ENCODE measurements at places on chromosomes 16 and 17.

GRCh38 chr17:32185875-32186274 lies 43.6 kb downstream of the RHOT1 start:
- DNase-seq, result no peak

GRCh38 chr17:37413875-37414519 lies 7.3 kb downstream of the TADA2A start:
- DNase-seq, result no peak

- DNase-seq, result no peak
Measured at GRCh38 chr16:67650023-67650422, 5.1 kb downstream of the CARMIL2 start.

DNA sequence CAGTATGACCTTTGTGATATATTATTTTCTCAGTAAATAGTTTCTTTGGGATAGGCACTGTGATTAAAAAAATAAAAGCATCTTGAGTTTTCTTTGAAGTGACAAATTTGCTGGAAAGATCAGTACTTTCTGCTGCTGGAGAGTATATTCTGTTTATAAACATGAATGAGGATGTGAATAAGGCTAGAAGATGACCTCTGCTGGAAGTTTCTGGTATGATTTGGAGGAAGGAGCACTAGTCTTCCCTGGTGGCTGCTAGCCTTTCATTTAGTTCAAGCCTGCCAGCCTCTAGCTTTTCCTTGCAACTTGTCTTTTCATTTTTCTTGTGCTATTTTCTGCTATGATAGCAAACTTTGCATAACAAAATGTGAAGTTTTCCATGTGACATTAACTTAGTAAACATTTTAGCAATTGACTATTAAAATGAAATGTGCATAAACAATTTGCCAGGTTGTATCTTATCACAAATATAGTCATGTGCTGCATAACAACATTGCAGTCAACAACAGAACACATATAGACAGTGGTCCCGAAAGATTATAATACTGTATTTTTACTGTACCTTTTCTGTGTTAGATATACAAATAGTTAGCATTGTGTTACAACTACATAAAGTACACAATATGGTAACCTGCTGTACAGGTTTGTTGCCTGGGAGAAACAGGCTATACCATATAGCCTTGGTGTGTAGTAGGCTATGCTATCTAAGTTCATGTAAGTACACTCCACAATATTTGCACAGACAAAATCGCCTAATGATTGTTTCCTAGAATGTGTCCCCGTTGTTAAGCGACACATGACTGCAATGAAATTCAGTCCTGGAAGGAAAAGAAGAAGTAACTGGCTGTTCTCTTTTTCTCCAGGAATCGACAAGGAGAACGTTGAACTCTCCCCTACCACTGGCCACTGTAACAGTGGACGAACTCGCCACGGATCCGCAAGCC lies 18.1 kb upstream of the RAB11FIP4 start:
- peak; percentile 20 for DNase-seq

GRCh38 chr16:624526-625070 lies 6.2 kb upstream of the WFIKKN1 start:
- DNase-seq, result no peak

DNA sequence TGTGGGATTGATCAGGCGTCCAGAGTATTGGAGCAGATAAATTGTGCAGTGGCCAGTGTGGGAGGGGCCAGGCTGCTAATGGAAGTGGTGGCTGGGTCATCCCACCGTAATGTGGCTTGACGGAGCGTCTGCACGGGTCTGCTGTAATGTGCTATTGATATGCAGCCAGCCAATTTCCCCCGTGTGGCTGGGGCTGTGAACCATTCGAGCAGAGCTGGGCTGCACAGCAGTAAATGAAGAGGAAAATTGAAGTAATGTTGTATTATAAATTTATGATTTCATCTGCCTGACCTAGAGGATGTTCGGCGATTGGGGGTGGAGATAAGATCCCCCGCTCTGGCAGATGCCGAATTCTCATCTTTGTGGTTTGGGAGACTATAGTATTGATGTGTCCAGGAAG lies 121.5 kb downstream of the CCDC182 start:
- DNase-seq, result no peak

DNA sequence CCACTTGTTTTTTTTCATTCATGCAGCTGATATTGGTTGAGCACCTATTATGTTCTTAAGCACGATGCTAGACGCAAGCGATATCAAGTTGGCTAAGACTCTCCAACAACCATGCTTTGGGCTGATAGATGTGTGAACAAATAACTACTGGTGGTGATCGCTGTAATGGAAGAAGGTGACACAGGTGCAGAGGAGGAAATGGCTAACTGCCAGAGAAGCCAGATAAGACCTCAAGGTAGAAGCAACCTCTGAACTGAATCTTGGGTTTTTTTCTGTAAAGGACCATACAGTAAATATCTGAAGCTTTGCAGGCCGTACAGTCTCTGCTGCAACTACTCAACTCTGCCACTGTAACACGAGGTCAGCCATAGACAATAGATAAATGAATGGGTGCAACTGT lies 97.9 kb downstream of the C17orf67 start:
- DNase-seq, result no peak

DNA sequence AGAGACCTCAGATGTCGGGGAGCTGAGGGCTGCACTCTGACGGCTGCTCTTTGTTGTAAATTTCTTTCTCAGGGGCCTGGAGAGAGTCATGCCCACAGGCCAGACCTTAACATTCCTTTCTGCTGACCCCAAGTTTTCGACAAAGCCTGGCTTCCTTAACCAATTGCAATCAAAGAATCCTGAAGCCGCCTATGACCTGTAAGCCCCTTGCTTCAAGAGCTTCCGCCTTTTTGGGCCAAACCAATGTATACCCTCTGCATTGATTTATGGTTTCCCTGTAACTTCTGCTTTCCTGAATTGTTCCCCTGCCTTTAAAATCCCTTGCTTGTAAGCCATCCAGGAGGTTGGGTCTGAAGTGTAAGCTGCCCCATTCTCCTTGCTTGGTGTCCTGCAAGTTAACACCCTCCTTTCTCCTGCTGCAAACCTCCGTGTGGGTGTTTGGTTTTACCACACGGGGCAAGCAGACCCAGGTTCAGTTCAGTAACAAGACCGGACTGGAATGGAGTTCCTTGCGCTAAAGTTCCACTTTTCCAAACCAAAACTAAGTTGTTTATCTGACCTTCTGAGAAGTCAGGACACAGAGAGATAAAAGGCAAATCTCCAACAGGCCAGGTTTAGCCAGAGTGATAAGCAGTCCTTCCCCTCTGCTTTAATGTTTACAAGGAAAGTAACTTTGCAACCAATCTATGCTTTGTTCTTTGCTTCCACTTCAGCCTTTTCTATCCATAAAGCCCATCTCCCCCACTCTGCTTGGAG lies 141.6 kb downstream of the KCNJ12 start:
- DNase-seq, result peak; percentile 89

DNA sequence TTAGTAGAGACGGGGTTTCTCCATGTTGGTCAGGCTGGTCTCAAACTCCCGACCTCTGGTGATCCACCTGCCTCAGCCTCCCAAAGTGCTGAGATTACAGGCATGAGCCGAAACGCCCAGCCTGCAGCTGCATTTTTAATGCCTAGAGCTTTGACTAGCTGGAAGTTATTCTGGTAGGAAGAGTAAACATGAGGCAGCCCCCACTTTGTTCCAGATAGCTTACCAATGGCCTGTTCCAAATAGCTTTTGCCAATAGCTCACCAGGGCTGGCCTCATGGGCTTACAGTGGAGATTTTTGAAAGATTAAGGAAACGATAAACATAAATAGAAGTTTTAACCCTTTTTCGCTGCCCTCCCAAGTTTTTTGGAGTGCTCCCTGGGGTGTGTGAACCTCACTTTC lies 9.8 kb downstream of the TRPV2 start:
- no peak for DNase-seq
